ENCODE measurements at places on chromosomes 2 and 18.

- DNase-seq = no peak
Measured at GRCh38 chr2:82675186-82675585, 1783.9 kb downstream of the SUCLG1 start.

- DNase-seq = no peak
Measured at GRCh38 chr2:62578803-62579640, 73.0 kb upstream of the TMEM17 start.

- no peak for DNase-seq
Measured at GRCh38 chr2:230886206-230886605, 21.5 kb downstream of the ITM2C start.

GRCh38 chr2:85549095-85549494, 10.1 kb downstream of the MAT2A start:
- DNase-seq = no peak

DNA sequence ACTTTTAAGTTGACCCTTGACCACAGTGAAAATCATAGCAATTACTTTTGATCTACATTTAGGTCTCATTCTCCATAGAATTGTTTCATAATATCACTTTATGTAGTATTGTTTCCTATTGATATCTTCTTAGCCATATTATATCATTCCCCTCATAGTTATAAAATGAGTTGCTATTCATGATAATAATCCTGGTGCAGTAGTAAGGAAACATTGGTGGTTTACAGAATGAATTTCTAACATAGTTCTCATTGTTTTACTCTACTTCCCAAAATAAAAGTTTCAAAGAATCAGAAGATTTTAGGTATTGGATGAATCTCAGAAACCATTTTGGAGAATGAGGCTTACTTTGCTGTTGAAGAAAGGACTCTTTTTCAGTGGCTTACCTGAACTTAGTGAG, 246.0 kb downstream of the PARD3B start:
- DNase-seq = no peak

GRCh38 chr18:76131738-76132137, 363.3 kb downstream of the ZNF516 start:
- DNase-seq = no peak

DNA sequence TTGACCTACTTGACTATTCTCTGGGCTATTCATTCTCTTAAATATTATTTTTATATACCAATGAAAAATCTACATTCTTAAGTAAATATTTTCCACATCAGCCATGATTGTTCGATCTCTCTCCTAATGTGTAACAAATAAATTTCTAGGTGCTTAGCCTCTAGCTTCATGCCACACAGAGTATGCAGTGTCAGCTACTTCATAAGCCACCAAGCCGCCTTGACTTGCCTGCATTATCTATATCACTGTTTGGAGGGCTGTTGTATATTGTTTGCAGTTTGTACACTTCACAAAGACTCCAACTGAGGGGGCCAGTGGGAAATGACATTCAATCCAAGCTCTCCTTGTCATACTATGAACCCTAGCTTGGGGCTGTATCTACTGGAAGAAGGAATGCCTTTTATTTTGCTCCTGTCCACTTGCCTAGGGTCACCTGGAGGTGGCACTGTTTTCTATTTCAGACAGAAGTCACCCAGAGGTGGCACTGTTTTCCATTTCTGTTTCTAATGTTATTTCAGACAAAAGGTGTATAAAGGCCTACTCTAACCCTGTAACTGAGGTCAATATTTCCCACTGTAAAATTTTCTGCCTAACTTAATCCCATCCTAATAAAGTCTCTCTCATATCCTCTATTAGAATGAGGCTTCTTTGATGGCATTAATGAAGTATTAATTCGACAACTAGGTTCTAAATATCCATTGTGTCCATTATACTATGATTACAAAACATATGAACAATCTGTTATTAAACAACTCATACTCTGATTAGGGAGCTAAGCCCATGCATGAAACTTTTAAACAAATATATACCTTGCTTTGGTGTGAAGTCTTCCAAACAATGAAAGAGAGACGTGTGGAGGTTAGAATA, 36.4 kb downstream of the COL5A2 start:
- peak; percentile 4 for DNase-seq

DNA sequence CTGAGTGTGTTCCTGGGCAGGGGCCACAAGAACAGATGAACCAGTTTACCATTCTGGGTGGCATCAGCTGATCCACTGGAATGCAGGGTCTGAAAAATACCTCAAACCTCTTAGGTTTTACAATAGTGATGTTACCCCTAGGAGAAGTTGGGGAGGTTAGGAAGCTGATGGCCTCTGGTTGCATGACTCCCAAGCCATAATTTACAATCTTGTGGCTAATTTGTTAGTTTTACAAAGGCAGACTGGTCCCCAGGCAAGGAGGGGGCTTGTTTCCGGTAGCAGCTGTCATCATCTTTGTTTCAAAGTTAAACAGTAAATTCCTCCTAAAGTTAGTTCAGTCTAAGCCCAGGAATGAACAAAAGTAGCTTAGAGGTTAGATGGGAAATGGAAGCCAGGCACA, 113.8 kb upstream of the SLC38A11 start:
- no peak for DNase-seq

DNA sequence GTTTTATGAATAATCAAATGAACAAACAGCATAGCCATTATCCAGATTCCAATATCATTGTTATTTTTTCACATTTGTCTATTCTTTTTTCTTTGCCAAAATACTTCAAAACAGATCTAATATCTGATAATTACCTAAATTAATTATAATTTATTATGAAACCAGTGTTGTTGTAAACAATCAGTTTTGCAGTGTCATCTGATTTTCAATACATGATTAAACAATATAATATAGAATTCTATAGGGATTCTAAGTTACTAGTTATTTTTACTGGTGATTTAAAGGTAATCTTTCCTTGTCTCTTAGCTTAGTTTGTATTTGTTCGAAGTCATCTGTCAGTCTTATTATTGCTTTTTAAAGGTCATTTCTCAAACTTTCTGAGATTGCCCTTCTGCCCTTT, 101.0 kb downstream of the BIRC6 start:
- DNase-seq = no peak

DNA sequence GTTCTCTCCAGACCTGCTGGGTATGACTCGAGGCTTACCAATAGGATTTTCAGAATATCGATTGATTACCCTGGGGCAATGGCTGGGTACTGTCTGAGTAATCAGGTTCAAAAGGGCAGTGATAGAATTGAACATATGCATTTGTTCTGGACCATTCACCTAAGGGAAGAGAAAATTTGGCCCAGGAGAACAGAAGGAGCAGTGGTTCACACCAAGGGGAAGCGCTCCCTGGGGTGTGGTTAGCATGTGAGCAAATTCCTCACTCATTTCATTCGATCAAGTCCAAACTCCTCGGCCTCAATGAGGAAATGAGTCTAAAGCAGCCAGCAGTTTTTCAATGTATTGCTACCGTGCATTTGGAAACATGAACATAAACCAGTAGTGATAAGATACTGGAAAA, 55.6 kb downstream of the CYP26B1 start:
- no peak for DNase-seq

DNA sequence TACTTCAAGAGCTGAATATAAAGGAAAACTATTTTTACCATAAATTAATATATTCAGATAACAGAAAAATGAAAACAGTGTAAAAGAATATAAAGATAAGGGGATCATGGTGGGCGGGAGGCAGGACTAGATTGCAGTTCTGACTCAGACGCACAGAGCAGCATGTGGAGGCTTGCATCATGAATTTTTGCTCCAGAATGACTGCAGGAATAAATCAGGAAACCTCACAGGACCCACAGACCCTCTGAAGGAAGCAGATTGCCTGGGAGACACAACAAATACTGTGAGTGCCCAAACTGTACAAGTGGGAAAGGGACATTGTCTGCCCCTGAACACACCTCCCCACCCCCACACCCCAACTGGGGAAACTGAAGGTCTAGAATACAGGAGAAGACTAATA, 19.2 kb upstream of the SIGLEC15 start:
- DNase-seq = no peak

DNA sequence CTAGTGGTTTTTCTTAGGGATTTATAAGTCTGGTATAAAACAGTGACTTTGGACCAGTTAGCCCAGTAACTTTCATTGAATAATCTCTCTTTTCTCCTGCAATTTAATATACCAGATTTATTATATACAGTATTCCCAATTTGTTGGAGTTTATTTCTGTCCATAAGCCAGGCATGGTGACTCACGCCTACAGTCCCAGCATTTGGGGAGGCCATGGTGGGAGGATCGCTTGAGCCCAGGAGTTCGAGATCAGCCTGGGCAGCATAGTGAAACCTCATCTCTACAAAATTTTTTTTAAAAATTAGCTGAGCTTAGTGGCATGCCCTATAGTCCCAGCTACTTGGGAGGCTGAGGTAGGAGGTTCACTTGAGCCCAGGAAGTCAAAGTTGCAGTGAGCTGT, 26.7 kb downstream of the CNNM4 start:
- DNase-seq = no peak
